ENCODE measurements at places on chromosomes 13 and 19. TPM values are rescaled to one million over a fixed set of nuclear protein-coding genes. Genes with fewer than 3 reads are reported as not detected.

The ZNF816 gene
- total RNA-seq: 13.0 TPM

The NPAS1 gene
- total RNA-seq: not detected

The BTBD2 gene
- total RNA-seq: 55.4 TPM

The VSTM2B gene
- total RNA-seq: not detected

The SERP2 gene
- total RNA-seq: not detected

The TNFSF13B gene
- total RNA-seq: 16.6 TPM
